ENCODE measurements at places on chromosomes 4 and X. TPM values are rescaled to one million over a fixed set of nuclear protein-coding genes. Genes with fewer than 3 reads are reported as not detected.
A peak's percentile ranks its signal among the peaks of the same experiment; 100 is the strongest.

GRCh38 chr4:80362578-80363181 is 27.1 kb downstream of the CFAP299 start:
- H3K27ac ChIP-seq = no peak overlapping the region
- H3K4me3 ChIP-seq = no peak overlapping the region
- no peaks in the 10 kb centered on the region for H3K4me1 ChIP-seq
- DNase-seq = peak; percentile 27
- H3K36me3 ChIP-seq = no peaks in the 10 kb centered on the region

DNA sequence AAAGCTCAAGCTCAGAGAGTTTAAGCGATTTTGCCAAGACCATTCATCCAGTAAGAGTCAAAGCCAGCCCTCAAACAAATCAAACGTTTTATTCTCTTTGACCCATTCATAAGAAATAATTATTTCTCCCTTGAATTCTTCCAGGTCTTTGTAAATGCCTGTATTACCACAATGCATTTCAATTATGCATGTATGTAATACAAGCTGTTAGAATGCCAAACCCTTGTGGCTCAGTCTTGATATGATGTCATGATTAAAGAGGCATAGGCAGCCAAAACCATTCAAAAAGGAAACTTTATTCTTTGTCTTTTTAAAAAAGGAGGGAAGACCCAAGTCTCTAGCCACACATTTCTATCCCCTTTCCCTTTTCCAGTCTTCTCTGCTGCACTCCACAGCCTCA is 56.5 kb upstream of the PGM2 start:
- no peaks in the 10 kb centered on the region for H3K27me3 ChIP-seq
- H3K27ac ChIP-seq = no peak overlapping the region
- H3K36me3 ChIP-seq = no peaks in the 10 kb centered on the region
- H3K4me3 ChIP-seq = no peak overlapping the region

DNA sequence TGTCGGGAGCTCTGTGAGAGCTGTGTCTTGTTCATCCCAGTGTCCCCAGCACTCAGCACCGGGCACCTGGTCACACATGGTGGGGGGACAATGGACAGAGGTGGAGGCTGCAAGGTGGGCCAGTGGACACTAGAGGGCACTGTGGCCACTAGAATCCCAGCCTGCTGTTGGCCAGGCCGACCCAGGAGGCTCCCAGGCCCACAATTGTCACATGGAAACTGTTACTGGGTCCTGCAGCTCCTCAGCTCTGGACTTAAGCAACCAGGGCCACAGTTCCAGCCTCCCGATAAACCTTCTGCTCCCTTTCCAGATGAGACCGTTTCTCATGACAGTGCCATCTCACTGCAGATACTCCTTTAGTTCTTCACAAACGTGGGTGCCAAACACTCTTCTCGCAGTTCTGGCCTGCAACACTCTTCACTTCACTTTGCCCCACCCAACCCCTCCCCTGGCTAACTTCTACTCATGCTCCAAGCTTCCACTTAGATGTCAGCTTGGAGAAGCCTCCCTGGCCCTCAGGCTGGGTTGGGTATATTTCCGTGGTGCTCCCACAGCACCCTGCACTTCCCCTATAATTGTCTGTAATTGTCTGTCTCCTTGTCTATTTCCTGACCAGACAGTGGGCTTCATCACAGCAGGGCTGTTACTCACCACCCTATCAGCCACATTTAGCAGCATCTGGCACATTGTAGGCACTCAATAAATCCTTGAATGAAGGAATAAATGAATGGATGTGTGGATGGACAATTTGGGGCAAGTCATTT is 3.5 kb upstream of the IQSEC2 start:
- H3K27ac ChIP-seq = no peak overlapping the region
- H3K36me3 ChIP-seq = no peaks in the 10 kb centered on the region
- peaks cover 12% of the 10 kb centered on the region for H3K4me1 ChIP-seq
- H3K27me3 ChIP-seq = no peaks in the 10 kb centered on the region
- DNase-seq = peak; percentile 66

DNA sequence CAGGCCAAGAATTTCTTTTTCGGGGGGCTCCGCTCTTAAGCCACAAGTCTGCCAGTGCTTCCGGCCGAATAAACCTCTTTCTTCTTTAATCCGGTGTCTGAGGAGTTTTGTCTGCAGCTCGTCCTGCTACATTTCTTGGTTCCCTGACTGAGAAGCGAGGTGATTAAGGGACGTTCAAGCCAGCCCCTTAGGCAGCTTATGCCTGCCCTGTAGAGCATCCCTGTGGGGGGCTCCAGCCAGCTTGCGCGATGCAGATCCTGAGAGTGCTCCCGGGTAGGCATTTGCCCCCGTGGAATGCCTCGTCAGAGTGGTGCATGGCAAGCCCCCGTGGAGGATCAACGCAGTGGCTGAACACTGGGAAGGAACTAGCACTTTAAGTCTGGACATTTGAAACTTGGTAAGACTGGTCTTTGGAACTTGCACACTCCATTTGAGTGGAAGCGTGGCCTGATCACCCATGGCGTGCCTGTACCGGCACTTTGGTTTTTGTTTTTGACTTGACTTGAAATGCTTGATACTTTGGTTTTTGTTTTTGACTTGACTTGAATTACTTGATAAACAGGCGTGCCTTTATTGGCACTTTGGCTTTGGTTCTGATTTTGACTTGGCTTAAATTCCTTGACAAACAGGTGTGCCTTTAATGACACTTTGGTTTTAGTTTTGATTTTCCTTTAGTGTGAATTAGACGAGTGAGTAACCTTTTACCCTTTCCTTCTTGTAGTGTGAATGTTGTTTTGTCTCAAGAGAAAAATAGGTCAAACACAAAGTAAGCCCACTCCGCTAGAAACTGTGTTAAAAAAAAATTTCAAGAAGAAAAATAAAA is 6.1 kb downstream of the ACOX3 start:
- no peaks in the 10 kb centered on the region for H3K36me3 ChIP-seq
- peak overlapping the region; percentile 30 for H3K4me3 ChIP-seq
- H3K27me3 ChIP-seq = no peaks in the 10 kb centered on the region
- peaks cover 28% of the 10 kb centered on the region for H3K4me1 ChIP-seq

DNA sequence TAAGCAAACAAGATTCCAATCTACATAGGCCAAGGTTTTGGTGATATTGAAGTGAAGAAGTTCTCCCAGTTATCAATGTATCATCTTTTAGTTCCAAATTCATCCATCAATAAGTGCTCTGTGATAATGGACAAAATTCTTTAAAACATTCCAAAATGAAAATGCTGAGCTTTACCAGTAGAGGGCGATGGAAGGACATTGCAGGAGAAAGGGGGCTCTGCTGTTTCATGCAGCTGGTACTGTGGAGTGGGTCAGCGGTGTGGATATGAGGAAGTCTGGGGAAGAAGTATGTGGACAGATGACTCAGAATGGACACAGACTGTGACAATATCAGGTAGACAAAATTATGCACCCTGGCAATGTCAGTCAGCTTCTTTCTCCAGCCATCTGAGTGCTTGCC is 46.6 kb upstream of the HS6ST2 start:
- no peak for DNase-seq
- H3K36me3 ChIP-seq = no peaks in the 10 kb centered on the region
- H3K27ac ChIP-seq = no peak overlapping the region
- no peak overlapping the region for H3K4me3 ChIP-seq
- no peaks in the 10 kb centered on the region for H3K27me3 ChIP-seq
- H3K4me1 ChIP-seq = no peaks in the 10 kb centered on the region

GRCh38 chr4:54727346-54727745 is 69.6 kb downstream of the KIT start:
- no peaks in the 10 kb centered on the region for H3K27me3 ChIP-seq
- H3K4me3 ChIP-seq = no peak overlapping the region
- DNase-seq = no peak
- no peaks in the 10 kb centered on the region for H3K36me3 ChIP-seq
- H3K4me1 ChIP-seq = no peaks in the 10 kb centered on the region

DNA sequence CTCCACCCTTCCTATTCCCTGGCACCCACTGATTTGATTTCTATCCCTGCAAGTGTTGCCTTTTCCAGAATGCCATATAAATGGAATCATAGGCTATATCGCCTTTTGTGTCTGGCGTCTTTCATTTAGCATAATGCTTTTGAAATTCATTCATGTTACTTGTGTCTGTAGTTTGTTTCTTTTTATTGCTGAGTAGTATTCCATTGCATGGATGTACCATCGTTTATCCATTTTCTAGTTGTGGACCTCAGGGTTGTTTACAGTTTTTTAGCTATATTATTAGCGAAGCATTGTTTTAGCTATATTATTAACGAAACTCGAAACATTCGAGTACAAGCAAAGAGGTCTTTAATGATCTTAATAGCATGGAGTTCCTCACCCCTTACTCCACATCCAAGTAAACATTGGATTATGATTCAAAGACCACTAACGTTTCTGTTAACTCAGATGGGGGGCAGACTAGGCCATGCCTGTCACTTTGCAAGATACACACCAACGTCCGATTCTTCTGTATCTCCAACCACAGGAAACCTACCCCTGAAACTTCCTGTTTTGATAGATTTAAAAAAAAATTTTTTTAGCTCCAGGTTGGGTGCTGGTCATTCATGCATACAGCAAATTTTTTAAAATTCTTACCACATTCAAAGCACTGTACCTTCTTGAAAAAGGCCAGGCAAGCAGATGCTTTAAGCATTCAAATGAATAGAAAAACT is 1.1 kb downstream of the DCK start:
- peaks cover 4% of the 10 kb centered on the region for H3K4me1 ChIP-seq
- no peak for DNase-seq
- no peak overlapping the region for H3K27ac ChIP-seq

GRCh38 chrX:140053846-140054245 is 88.5 kb upstream of the CXorf66 start:
- no peak overlapping the region for H3K4me3 ChIP-seq
- no peaks in the 10 kb centered on the region for H3K4me1 ChIP-seq
- H3K36me3 ChIP-seq = no peaks in the 10 kb centered on the region
- DNase-seq = no peak

The ADGRG2 gene
- 1.3 TPM for polyA plus RNA-seq

The CNGA1 gene
- 0.02 TPM for polyA plus RNA-seq
